Bronchial epithelial cell (primary cell): ENCODE measurements at places on chromosomes 5 and 9. TPM values are rescaled to one million over a fixed set of nuclear protein-coding genes. Genes with fewer than 3 reads are reported as not detected.
A peak's percentile ranks its signal among the peaks of the same experiment; 100 is the strongest.

ADRB2 gene
- total RNA-seq: 18.7 and 21.9 TPM in 2 replicates

INSL6 gene
- not detected in 2 replicates for total RNA-seq

FOXD4L6 gene
- 0.13 TPM in 1 of 2 replicates, not detected in the other for total RNA-seq

JAKMIP2 gene
- total RNA-seq: not detected in 2 replicates

CCNO gene
- 1.6 and 1.8 TPM in 2 replicates for total RNA-seq

FASTKD3 gene
- total RNA-seq: 5.8 and 6.4 TPM in 2 replicates

GRCh38 chr5:3373391-3373790 is 222.2 kb upstream of the IRX1 start:
- no peak for DNase-seq

GRCh38 chr9:95102572-95102971 is 214.9 kb downstream of the FANCC start:
- DNase-seq: no peak

DNA sequence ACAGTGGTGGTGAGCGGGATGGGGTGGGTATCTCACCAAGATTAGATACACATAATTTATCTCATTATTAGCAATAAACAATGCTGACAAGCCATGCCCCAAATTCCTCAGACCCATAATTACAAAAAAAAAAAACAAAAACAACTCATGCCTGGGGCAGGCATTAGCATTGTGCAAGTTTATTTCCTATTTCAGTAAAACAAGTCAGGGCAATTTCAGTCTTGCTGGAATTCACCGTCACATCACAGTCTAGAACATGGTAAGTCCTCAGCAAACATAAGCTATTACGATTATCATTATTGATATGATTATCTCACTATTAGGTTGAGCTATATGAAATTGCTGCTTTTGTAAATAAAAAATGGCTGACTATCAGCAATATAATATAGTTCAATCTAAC is 57.5 kb upstream of the GNAQ start:
- DNase-seq: peak; percentile 90

- peak; percentile 44 for DNase-seq
These were observed 6.3 kb downstream of the TESK1 start for GRCh38 chr9:35611230-35611797.

GRCh38 chr5:40399349-40399748 is 280.4 kb upstream of the PTGER4 start:
- DNase-seq: peak; percentile 59

DNA sequence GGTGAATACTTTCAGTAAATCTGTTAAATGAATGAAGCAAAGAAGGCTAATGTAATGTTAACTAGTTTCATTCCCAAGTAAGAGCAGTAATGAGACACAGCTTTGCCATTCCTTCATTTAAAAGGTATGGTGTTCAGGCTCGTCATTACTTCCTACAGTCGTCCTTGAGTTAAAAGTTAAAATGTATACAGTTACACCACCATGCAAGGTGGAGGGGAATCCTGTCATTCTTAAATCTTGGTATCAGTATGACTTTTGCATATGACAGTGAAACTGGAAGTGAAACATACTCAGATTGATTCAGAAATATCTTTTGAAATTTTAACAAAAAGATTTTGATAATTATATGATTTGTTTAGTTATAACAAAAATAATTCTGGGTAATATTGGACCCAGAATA is 25.9 kb downstream of the MTRR start:
- DNase-seq: no peak

DNA sequence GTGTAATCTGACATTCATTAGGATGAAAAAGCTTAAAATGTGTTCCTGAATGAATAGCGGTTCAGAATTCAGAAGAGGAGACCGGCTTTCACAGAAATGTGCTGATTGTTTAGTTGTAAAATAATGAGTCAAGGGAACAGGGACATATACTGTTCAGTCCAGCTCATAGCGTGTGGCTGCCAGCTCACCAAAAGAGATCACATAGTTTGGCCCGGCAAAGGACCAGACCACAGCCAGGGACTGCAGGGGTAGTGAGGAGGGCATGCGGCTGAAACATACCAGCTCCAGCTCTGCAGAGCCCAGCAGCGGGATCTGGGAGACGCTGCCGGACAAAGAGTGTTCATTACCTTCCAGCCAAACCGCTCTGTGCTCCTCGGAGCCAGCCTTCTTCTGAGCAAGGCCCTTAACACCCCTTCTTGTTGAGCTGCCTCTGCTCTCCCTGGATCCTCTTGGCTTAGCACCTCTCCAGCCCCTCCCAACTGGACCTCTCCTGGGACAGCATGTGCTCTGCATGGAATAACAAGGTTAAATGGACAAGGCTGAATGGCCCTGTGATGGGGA is 116.8 kb upstream of the CNTLN start:
- no peak for DNase-seq

DNA sequence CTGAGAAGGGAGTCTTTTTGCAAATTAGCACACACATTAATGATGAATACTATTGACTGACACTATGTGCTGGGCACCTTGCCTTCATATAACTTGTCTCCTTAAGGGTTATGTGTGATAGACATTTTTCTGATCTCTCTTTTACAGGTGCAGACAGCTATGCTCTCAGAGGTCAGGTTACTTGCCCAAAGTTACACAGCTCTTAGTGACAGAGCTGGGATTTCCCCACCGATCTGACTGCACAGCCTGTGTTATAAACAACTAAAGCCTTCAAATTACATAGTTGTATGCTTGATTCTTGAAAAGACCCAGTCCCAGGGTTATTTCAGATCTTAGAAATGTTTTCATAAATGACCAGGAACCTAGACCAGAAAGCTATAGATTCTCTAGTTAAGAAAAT is 462.7 kb downstream of the EBF1 start:
- no peak for DNase-seq

- no peak for DNase-seq
These were observed 934.7 kb downstream of the CDH12 start for GRCh38 chr5:21918451-21918850.

DNA sequence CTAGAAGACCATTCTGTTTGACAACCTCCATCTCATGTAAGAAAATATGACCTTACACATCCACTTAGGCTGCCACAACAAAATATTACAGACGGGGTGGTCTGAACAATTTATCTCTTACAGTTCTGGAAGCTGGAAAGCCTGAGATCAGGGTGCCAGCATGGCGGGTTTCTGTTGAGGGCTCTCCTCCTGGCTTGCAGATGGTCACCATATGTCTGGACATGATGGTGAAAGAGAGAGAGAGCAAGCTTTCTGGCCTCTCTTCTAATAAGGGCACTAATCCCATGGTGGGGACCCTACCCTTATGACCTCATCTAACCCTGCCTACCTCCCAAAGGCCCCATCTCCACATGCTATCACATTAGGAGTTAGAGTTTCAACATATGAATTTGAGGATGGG is 66.0 kb downstream of the AMBP start:
- no peak for DNase-seq

DNA sequence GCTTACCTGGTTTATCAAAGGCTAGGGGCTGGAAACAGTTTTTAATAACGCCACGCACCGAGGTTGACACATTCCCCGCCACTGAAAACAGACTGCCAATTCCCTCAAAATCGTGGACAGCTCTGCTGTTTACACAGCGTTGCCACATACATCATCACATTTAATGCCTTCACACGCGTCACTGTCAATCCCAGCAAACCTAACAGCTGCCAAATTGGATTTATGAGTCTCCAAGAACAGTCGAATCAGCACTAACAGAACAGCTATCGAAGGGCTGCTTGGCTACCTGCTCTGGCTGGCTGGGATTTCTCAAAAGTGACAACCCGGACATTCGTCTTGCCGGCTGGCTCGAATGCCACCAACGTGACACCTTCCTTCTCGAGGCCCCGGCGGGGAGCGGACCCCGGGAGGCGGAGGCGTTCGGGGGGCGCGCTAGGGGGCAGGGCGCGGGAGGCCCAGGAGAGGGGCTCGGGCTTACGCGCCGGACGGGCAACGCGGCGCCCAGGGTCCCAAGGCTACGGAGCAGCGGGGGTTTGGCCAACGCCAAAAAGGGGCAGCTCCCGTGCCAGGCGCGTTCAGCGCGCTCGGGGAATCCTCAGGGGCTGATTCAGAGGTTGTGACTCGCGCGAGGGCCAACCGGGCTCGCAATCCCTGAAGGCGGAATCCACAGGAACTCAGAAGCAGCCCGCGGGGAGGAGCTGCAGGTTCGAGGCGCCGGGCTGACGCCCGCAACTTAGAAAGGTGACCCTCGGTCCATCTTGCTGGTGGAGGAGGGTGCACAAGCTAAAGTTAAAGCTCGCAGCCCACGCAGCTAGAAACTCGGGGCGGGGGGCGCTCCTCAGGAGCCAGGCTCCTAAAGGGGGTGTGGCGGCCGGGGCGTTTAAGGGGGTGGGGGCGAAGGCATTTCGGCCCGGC is 1.2 kb downstream of the CDC14B start:
- DNase-seq: peak; percentile 70

GRCh38 chr5:143004361-143005145 is 234.4 kb downstream of the ARHGAP26 start:
- no peak for DNase-seq

DNA sequence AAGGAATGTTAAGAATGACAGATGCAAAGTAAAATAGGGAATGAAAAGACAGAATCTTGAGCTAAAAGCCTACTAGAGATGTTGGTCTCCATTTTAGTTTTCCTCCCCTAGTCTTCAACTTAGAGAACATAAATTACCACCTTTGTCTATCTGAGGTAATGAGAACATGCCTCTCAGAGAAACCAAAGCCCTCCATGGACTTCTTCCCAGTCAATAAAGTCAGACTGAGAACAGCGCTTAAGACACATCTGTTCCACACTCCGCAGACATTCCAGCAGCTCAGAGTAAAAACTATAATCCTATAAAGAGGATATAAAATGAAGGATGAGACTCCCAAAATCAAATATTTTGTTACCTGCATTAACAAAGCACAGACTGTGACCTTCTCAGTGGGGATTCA is 79.2 kb downstream of the DPYSL3 start:
- no peak for DNase-seq
